ENCODE measurements at places on chromosomes 16 and 17.
A peak's percentile ranks its signal among the peaks of the same experiment; 100 is the strongest.

DNA sequence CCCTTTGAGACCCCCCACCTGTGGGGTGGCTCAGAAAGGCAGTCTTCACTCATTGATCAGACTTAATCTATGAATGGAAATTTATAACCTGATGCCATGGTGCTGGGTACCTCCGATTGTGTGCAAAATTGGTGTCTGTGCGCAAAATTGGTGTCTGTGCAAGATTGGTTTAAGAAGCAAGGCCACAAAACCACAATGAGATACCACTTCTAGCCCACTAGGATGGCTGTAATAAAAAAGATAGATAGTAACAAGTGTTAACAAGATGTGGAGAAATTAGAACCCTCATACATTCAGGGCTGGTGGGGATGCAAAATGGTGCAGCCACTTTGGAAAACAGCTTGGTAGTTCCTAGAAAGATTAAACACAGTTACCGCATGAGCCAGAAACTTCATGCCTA lies 13.9 kb upstream of the CSNK2A2 start:
- DNase-seq: no peak

DNA sequence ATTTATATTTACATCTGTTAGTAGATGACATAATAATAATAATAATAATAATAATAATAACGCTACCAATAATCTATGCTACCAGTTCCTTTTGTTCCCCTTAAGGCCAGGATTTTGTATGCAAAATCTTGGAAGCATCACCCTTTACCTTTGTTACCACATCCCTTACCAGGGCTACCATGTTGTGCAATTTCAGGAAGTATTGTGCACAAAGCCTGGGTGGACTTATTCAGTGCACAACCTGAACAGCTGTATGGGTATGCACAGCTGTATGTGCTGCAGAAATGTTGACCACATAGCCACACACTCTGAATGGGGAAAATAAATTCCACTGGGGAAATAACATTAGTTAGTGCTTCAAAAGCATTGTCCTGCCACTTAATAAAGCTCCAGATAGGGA lies 19.9 kb upstream of the CALB2 start:
- DNase-seq: no peak

DNA sequence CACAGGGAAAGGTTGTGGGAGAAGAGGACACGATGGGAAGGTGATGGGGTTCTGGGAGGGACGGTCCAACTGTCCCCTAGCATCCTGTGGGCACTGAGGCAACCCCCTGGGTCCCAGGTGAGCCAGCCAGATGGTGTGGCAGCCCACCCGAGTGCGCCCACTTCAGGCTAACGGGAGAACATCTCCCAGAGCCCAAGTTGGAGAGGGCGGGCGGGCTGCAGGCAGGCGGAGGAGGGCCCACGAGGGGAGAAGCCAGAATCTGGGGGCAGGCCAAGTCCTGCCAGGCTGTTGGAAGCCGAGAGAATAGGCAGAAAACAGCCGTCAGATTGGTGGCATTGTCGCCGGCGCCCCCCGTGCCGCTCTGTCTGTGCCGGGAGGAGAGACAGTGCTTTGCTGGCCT lies 13.8 kb upstream of the ABCC3 start:
- no peak for DNase-seq

GRCh38 chr17:83012868-83013778 lies 66.3 kb upstream of the METRNL start:
- no peak for DNase-seq

DNA sequence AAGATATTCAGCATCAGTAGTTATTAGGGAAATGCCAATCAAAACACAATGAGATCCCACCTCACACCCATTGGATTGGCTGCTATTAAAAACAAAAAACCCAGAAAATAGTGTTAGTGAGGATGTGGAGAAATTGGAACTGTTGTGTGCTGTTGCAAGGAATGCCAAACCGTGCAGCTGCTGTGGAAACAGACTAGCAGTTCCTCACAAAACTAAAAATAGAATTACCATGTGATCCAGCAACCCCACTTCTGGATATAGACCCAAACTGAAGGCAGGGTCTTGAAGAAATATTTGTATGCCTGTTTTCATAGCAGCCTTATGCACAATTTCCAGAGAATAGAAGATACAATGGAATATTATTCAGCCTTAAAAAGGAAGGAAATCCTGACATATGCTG lies 46.0 kb downstream of the FOXK2 start:
- no peak for DNase-seq

DNA sequence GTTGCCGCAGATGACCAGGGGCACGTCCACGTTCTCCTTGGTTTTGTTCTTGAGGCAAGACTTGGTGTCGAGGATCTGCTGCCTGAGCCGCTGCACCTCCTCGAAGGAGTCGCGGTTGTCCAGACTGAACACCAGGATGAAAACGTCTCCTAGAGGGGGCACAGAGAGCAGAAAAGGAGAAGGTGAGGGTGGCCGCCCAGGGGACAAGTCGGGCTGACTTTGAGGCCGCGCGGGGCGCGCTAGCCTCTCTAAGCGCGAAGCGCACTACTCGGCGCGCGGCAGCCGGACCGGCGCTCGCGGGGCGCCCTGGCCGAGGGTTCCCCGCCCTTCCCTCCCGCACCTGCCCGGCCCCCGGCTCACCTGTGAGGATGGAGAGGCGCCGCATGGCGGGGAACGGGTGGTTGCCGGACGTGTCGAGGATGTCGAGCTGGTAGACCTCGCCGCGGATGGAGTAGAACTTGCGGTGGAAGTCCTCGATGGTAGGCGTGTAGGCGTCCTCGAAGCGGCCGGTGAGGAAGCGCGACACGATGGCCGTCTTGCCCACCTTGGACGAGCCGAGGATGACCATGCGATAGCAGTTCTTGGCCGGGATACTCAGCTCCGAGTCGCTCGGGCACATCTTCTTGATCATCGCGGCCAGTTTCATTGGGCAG lies 533 bp downstream of the RASD1 start:
- no peak for DNase-seq

DNA sequence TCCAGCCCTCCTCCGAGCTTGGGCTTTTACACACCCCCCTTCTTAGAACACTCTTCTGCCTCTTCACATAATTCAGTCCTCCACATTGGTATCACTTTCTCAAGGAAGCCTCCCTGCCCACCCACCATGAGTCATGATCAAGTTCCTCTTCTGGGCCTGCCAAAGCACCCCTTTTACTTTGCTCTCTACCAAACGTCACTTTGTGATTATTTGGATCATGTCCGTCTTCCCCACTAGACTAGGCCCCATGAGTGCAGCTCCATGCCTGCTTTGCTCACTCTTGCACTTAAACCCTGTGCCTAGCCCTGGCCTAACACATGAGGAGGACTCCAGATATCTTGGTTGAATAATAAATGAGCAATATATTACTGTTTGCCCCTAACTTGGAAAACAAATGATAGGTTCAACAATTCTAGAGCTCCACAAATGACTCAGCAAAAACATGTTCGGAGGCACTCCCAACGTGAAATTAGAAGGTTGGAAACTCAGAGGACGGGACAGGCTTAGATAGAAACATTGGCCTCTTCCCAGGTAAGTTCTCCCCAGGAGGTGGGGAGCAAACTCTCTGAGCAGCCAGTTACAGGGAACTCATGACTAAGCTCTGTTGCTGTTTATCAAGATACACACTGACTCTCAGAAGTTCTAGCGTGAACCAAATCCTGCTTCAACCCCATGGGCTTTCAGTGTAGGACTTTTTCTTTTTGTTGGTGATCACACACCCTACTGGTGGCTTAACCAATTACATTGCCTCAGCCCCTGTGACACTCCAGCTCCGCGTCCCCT lies 28.3 kb downstream of the G6PC1 start:
- DNase-seq: peak; percentile 16

DNA sequence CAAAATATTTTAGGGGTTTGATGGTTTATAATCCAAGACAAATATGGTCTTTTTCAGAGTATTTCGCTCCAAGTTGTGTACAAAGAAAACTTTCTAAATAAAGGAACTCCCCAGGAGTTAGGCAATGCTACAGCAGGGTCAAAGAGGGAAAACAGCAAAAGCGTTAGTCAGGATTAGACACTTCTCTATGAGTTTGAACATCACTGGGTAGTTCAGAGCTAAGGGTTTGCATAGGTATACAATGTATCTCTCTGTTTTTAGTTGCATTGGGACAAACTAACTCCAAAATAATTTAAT lies 34.8 kb downstream of the FAM20A start:
- no peak for DNase-seq
